Spleen (tissue), 13 donors: ENCODE measurements at places on chromosomes 4 and X. TPM values are rescaled to one million over a fixed set of nuclear protein-coding genes. Genes with fewer than 3 reads are reported as not detected.

TLR10 gene
- polyA plus RNA-seq, result 46.2 TPM

DGKQ gene
- polyA plus RNA-seq, result 15.4 TPM

PRSS12 gene
- polyA plus RNA-seq, result 0.03 TPM

IL13RA1 gene
- polyA plus RNA-seq, result 18.6 TPM

CT45A5 gene
- polyA plus RNA-seq, result not detected

MAGEC2 gene
- polyA plus RNA-seq, result not detected

NR3C2 gene
- 1.3 TPM for polyA plus RNA-seq

- no peak for DNase-seq
Observed at GRCh38 chrX:103338663-103339062, 8.6 kb downstream of the TCEAL7 start.

GRCh38 chr4:73211968-73212367 is 46.6 kb downstream of the ANKRD17 start:
- no peak for DNase-seq

DNA sequence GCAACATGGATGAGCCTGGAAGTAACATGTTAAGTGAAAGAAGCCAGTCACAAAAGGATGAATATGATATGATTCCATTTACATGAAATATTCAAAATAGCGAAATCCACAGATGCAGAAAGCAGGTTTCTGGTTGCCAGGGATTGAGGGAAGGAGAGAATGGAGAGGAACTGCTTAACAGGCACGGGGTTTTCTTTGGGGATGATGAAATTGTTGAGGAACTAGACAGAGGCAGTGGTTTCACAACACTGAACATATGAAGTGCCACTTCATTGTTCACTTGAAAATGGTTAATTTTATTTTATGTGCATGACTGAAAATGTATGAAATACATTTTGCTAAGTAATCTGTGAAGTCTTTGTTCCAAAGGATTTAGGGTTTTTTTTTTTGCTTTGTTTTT is 182.5 kb upstream of the TBL1X start:
- no peak for DNase-seq

DNA sequence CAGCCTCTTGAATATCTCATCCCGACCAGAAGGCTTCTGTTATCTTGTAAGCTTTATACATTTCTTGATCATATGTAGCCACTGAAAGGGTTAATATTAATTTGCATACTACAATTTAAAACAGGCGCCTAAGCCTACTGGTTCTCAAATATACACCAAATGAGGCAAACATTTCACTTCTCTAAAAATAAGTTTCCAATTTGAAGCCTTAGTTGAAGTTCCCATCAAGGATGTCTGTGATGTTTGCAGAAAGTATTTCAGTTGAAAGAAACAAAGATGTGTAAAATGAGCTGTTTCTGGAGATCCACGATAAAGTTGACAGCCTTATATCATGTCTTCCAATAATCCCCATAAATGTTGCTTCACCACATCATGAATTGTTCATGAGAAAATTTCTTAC is 70.6 kb downstream of the KIT start:
- DNase-seq, result no peak

GRCh38 chrX:155065035-155065734 is 5.8 kb downstream of the CMC4 start:
- no peak for DNase-seq

DNA sequence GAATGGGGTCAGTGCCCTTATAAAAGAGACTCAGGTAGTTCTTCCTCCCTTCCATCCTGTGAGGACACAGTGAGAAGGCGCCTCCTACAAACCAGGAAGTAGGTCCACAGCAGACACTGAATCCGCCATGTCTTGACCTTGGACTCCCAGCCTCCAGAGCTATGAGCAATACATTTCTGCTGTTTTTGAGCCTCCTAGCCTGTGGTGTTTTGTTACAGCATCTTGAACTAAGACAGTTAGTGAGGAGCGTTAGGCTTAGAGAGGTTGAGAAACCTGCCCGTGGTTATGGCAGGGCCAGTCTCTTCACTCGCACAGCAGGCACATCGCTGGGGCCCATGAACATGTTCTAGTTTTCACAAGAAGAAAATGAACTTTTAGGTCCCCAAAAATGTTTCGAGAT is 19.7 kb downstream of the SHROOM2 start:
- DNase-seq, result peak; percentile 8

DNA sequence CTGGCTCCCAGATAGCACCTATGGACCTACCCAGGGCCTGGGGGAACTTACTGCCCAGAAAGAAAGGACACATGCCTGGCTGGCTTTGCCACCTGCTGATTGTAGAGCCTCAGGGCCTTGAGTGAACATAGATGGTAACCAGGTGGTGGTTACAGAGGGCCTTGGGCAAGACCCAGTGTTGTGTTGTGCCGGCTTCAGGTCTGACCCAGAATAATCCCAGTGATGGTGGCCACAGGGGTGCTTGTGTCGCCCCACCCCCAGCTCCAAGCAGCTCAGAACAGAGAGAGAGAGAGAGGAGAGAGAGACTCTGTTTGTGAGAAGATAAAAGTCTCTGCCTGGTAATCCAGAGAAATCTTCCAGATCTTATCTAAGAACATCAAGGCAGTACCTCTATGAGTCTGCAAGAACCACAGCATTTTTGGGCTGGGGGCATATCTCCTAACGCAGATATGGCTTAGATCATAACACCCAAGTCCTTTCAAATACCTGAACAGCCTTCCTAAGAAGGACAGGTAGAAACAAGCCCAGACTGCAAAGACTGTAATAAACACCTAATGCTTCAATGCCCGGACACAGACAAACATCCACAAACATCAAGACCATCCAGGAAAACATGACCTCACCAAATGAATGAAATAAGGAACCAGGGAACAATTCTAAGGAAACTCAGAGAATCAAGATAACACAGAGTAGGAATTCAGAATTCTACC is 16.3 kb upstream of the RP2 start:
- DNase-seq, result no peak

DNA sequence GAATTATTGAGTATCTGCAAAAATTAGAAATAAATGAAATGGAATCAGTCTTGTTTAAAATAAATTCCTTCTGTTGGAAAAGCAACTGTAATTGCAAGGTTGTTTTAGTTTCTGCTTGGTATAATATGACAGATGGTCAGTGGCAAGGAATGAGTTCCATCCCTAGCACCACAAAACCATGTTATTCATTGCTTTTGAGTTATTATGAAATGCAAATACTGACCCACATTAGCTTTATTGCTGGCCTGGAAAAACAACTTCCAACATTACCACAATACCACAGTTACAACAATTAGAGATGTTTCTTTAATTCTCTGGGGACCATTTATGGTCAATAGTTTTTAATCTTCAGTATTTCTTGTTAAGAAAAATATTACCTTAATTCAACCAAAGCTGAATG is 194.4 kb downstream of the TMA16 start:
- no peak for DNase-seq

GRCh38 chr4:93761286-93761685 is 67.3 kb upstream of the ATOH1 start:
- no peak for DNase-seq

- DNase-seq, result no peak
Observed at GRCh38 chr4:17033768-17034181, 135.3 kb upstream of the LDB2 start.

GRCh38 chrX:22078117-22078516 is 46.0 kb downstream of the PHEX start:
- no peak for DNase-seq
